ENCODE measurements at places on chromosomes 13 and 19.
A peak's percentile ranks its signal among the peaks of the same experiment; 100 is the strongest.

DNA sequence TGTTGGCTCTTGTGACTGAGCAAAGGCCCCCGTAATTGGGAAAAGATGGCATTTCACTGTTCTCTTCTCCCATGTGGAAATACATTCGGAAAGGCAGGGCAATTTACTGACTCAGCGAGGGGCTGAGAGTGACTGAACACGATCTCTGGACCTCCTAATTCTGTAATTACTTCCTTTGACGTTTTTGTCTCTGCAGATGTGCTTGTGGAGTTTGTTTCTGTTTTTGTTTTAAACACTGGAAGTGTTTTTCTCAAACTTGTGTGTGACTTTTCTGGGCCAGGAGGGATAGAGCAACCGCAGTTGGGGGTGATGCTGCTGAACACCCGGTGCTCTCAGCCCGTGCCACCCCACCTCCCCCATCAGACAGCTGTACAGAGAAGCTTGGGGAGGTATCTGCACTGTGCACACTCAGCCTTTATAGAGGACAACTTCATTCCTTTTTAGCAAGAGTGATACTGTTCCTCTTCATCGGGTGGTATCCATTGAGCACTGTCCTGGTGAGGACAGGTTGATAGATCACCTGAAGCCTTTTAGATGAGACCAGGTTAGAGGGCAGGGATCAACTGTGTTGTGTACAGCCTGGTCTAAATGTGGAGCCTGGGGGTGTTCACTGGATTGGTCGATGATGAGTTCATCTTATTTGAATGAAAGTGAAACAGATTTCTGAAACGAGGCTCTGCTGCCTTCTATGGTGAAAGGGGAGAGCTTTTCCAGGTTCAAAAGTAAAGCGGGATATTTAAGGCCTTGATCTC lies 117.4 kb downstream of the ESD start:
- DNase-seq, result no peak

DNA sequence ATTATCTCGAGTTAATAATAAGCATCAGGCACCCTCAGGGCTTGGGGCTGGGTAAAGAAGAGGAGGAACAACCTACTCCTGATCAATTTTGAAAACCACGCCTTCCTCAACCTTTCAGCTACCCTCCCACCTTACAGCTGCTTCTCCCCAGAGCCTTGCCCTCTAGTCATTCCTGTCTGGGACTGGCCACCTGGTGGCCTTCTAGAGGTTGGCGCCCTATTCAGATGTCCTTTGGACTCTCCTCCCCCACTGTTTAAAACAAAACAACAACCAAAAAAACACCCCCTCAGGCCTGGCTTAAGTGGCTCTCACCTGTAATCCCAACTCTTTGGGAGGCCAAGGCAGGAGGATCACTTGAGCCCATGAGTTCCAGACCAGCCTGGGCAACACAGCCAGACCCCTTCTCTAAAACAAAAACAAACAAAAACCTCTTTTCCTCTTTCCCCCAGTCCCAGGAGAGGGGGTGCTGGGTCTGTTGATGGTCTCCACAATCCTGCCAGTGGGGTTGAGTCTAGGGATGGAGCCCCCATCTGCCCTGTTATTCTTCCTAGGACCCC lies 62.3 kb downstream of the CCDC70 start:
- no peak for DNase-seq

DNA sequence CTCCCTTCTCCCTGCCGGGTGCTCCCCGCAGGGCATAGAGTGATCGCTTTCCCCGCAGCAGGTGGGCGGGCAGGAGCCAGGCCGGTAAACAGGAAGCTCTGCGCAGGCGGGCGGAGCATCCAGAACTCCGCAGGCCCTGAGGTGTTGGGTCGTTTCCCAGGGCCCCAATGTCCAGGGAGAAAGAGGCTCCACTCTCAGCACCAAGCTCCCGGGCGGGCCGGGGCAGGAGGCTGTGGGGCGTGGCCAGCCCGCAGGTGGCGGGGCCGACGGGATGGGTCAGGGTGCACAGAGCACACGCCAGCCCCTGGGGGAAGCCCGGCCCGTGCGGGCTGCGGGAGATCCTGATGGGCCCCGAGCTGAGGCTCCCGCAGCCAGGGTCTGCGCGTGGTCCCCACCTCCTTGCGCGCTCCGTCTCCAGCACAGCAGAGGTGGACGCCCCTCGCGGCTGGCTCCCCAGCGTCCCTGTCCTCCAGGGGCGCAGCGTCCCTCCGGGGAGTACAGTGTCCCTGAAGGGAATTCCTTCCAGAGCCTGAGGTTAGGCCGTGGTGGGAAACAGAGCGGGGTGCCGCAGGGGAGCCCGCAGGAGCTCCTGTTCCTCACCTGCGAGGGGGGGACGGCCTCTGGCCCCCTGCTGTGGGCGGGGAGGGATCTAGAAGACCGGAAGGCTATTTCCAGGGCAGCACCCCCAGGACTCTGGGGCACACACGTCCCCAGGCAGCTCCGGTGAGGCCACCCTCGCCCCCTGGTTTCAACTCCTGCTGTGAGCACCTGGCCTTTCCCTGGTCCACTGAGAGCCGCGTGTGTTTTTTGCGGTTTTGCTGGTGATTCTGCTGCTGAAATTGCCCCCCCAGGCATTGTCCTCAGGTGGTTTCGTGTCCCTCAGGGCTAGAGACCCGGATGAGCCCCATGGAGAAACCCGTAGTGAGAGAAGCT lies 12.2 kb downstream of the PIP5K1C start:
- DNase-seq, result no peak

- DNase-seq, result peak; percentile 70
Observed at GRCh38 chr19:517721-518597, 10.7 kb downstream of the TPGS1 start.

GRCh38 chr13:29893438-29893837 lies 43.0 kb upstream of the UBL3 start:
- no peak for DNase-seq
